ENCODE measurements at places on chromosomes 7 and 10. TPM values are rescaled to one million over a fixed set of nuclear protein-coding genes. Genes with fewer than 3 reads are reported as not detected.

The PILRA gene
- total RNA-seq = 3.5 TPM

The RBM33 gene
- 48.9 TPM for total RNA-seq

The PLXDC2 gene
- total RNA-seq = 3.1 TPM

The TMEM178B gene
- under 0.01 TPM for total RNA-seq

The NFE2L3 gene
- total RNA-seq = 1.9 TPM

The GJD4 gene
- not detected for total RNA-seq

The OR9A2 gene
- total RNA-seq = 0.08 TPM

The SFRP5 gene
- 3.6 TPM for total RNA-seq

The SORBS1 gene
- total RNA-seq = 71.3 TPM

The SUMF2 gene
- 75.3 TPM for total RNA-seq

The SMKR1 gene
- total RNA-seq = not detected

The LIPF gene
- total RNA-seq = not detected

The FRA10AC1 gene
- 4.8 TPM for total RNA-seq

The FKBP14 gene
- total RNA-seq = 4.3 TPM

The TEX47 gene
- not detected for total RNA-seq

The NME8 gene
- 0.08 TPM for total RNA-seq

The CALML3 gene
- total RNA-seq = not detected

The NPC1L1 gene
- total RNA-seq = 7.2 TPM

The LOXL4 gene
- total RNA-seq = 18.5 TPM

The PKD1L1 gene
- total RNA-seq = 0.25 TPM

The AKR1B15 gene
- total RNA-seq = not detected

The SGCE gene
- total RNA-seq = 32.6 TPM

The GRM3 gene
- 0.09 TPM for total RNA-seq

The TEX36 gene
- not detected for total RNA-seq

The ELOVL3 gene
- not detected for total RNA-seq

The GOT1 gene
- total RNA-seq = 73.5 TPM

The EVX1 gene
- not detected for total RNA-seq

The SPDYE9 gene
- total RNA-seq = not detected

The DGKI gene
- total RNA-seq = 0.37 TPM

The BET1 gene
- 23.9 TPM for total RNA-seq
